ENCODE measurements at places on chromosomes 13 and 19. TPM values are rescaled to one million over a fixed set of nuclear protein-coding genes. Genes with fewer than 3 reads are reported as not detected.

- no peak overlapping the region for H3K27ac ChIP-seq
- H3K4me1 ChIP-seq: peaks cover 3% of the 10 kb centered on the region
- DNase-seq: no peak
- H3K4me3 ChIP-seq: no peak overlapping the region
- no peaks in the 10 kb centered on the region for H3K27me3 ChIP-seq
Observed at GRCh38 chr19:43664018-43664417, 6.0 kb downstream of the PLAUR start.

DNA sequence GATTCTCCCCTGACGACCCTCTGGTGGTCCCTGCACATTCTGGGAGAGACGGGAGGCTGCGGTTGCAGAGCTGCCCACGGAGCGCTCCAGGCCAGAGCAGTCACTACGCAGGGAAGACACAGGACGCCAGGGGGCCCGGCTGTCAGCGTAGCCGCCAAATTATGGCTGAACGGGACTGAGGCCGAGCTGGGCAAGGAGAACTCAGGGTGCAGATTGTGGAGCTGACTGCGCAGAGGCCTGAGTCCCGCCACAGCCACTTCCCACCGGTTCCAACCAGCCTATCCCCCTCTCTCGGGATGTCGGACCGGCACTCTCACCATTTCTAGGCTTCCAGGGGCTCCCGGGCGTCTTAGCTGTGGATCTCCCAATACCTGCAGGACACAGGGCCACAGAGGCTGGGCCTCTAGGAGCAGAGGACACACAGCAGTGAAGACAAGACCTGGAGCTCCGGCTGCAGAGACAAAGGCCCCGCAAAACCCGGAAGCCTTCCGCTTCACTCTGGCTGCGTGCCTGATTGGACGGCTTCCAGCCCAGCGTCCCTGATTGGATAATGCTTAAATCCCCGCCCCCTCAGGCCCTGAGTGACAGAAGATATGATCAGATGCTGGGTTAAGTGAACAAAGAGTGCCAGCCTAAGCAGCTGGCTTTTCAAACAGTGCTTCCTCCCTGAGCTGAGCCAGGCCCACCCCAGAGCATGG, at the start of gene ZNF737:
ZNF737 (minus strand) TSS at position 461 of the 698 bp plus-strand sequence; CDS start at position 320, 141 bp downstream.
- peak within 1 kb of the TSS; percentile 92 for H3K4me3 ChIP-seq
- DNase-seq: peak; percentile 98
- H3K36me3 ChIP-seq: peaks cover 39% of the 10 kb centered on the region
- no peaks in the 10 kb centered on the region for H3K4me1 ChIP-seq

DNA sequence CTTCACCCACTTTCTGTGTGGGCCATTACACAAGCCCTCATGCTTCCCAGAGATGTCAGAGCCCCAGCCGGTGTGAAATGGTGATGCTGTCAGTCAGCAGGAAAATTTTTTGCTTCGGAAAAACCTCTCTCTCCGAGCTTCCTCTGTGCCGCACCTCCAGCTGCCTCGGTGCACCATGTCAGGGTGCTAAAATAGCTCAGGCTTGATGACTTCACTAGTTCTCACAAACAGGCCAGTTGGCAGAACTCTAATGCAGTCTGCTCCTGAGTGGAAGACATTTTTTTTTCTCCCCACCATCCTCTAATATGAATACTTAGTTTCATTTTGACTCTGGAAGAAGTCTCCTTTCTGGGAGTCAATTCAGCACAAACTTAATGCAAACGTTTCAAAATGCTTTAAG, 71.3 kb downstream of the KLF12 start:
- H3K27me3 ChIP-seq: no peaks in the 10 kb centered on the region
- H3K4me3 ChIP-seq: no peak overlapping the region
- peak overlapping the region; percentile 1 for H3K27ac ChIP-seq
- H3K4me1 ChIP-seq: no peaks in the 10 kb centered on the region
- no peaks in the 10 kb centered on the region for H3K36me3 ChIP-seq

- no peaks in the 10 kb centered on the region for H3K36me3 ChIP-seq
- no peak overlapping the region for H3K4me3 ChIP-seq
- no peak overlapping the region for H3K27ac ChIP-seq
- no peaks in the 10 kb centered on the region for H3K4me1 ChIP-seq
- no peaks in the 10 kb centered on the region for H3K27me3 ChIP-seq
- no peak for DNase-seq
Observed at GRCh38 chr13:51623473-51623872, 39.2 kb downstream of the WDFY2 start.

DNA sequence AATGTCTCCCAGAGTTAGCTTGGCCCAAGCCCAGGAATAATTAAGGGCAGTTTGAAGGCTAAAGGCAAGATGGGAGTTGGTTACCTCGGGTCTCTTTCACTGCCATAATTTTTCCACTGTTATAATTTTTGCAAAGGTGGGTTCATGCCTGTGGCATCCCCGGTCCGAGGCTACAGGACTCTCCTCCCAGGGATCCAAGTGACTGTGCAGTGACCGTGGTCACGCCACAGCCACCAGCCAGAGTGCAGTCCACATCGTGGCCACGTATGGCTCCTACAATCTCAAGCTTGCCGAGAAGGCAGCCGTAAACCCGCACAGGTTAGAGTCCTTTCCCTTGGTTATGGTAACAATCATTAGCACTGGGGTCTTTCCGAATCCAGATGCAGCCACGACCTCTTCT, 36.8 kb downstream of the C13orf46 start:
- H3K27ac ChIP-seq: no peak overlapping the region
- H3K36me3 ChIP-seq: no peaks in the 10 kb centered on the region
- peaks cover 2% of the 10 kb centered on the region for H3K4me1 ChIP-seq
- DNase-seq: no peak

- peaks cover 44% of the 10 kb centered on the region for H3K36me3 ChIP-seq
- no peak overlapping the region for H3K4me3 ChIP-seq
- no peaks in the 10 kb centered on the region for H3K4me1 ChIP-seq
Observed at GRCh38 chr19:10907925-10908324, 20.5 kb downstream of the YIPF2 start.

DNA sequence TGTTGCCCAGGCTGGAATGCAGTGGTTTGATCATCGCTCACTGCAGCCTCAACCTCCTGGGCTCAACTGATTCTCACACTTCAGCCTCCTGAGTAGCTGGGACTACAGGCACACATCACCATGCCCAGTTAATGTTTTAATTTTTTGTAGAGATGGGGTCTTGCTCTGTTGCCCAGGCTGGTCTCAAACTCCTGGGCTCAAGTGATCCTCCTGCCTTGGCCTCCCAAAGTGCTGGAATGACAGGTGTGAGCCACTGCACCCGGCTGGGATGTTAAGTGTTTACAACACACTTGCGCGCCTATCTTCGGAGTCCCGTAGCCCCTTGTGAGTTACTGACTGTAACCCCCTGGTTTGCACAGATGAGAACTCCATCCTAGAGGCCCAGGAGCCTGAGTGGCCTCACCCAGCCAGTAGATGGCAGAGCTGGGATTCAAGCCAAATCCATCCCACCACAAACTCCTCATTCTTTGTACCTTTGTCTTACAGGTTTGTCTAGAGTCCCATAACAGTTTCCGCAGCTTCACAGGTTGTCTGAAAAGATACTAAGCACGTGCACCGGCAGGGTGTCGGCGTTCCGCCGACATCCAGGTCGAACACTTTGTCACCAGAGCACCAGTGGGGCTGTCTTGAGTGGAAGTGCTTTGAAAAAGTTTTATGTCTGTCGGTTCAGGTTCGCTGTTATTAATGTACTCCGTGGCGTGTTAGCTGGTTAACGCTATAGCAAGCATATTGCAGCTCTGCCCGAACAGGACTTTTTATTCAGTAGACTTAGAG, 14.7 kb downstream of the MAG start:
- no peaks in the 10 kb centered on the region for H3K27me3 ChIP-seq
- no peaks in the 10 kb centered on the region for H3K4me1 ChIP-seq
- no peak overlapping the region for H3K4me3 ChIP-seq
- no peaks in the 10 kb centered on the region for H3K36me3 ChIP-seq

DNA sequence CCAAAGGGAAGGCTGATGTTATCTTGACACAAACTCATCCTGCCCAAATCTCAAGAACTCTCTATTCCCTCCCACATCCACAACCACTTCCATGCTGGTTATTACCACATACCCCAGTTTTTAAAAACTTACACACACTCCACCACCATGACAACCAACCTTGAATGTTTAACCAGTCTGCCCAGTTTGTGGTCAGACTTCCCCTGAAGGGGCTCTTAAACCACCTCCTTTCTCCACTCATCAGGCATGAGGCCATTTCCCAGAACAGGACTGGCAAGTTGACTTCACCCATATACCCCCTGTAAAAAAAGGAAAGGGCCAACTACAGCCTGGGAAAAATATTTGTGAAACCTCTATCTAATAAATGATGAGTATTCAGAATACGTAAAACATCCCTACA, 12.4 kb upstream of the ZSCAN4 start:
- H3K4me3 ChIP-seq: no peak overlapping the region
- no peak overlapping the region for H3K27ac ChIP-seq
- H3K36me3 ChIP-seq: no peaks in the 10 kb centered on the region
- no peak for DNase-seq
- no peaks in the 10 kb centered on the region for H3K4me1 ChIP-seq

DNA sequence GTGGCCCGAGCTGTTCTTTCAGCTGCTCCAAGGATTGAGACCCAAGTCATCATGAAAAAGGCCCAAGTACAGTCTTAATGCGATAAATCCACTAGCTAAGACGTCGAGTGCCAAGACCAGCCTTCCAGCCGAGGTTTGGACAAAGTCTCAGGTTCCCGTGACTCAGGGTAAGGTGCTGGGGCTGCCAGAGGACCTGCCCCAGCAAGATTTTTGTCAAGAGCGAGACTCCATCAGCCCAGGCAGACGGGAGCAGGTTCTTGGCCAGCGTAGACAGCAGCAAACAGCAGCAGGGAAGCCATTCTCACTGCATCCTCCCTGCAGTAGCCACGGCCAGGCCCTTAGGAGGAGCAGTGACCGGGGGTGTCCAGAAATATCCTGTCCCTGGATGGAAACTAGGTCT, 3.4 kb downstream of the FEM1A start:
- no peaks in the 10 kb centered on the region for H3K27me3 ChIP-seq
- H3K4me3 ChIP-seq: peak overlapping the region; percentile 59
- DNase-seq: no peak
- H3K36me3 ChIP-seq: peaks cover 25% of the 10 kb centered on the region
- H3K27ac ChIP-seq: no peak overlapping the region

DNA sequence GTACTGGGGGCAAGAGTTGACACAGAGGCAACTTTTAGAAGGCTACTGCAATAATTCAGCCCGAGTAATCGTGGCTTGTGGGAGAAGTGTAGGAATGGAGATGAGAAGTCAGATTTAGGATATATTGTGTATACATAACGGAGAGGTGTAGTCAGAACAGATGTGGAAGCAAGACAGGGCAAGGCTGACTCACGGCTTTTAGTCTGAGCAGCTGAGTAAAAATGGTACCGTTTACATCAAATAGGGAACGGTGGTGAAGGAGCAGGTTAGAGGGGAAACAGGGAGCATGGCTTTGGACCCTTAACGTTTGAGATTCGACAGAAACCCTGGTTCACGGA, 796 bp upstream of the LSM14A start:
- no peaks in the 10 kb centered on the region for H3K27me3 ChIP-seq
- no peaks in the 10 kb centered on the region for H3K4me1 ChIP-seq
- peak overlapping the region; percentile 96 for H3K27ac ChIP-seq
- no peak for DNase-seq
- H3K36me3 ChIP-seq: peaks cover 18% of the 10 kb centered on the region

- H3K36me3 ChIP-seq: no peaks in the 10 kb centered on the region
- DNase-seq: no peak
- peaks cover 3% of the 10 kb centered on the region for H3K4me1 ChIP-seq
- H3K27ac ChIP-seq: no peak overlapping the region
- no peak overlapping the region for H3K4me3 ChIP-seq
Observed at GRCh38 chr13:71902676-71903075, 35.7 kb upstream of the DACH1 start.

GRCh38 chr19:29263305-29264135, 50.6 kb upstream of the UQCRFS1 start:
- H3K4me1 ChIP-seq: no peaks in the 10 kb centered on the region
- H3K36me3 ChIP-seq: no peaks in the 10 kb centered on the region
- no peak overlapping the region for H3K27ac ChIP-seq
- H3K27me3 ChIP-seq: no peaks in the 10 kb centered on the region

DNA sequence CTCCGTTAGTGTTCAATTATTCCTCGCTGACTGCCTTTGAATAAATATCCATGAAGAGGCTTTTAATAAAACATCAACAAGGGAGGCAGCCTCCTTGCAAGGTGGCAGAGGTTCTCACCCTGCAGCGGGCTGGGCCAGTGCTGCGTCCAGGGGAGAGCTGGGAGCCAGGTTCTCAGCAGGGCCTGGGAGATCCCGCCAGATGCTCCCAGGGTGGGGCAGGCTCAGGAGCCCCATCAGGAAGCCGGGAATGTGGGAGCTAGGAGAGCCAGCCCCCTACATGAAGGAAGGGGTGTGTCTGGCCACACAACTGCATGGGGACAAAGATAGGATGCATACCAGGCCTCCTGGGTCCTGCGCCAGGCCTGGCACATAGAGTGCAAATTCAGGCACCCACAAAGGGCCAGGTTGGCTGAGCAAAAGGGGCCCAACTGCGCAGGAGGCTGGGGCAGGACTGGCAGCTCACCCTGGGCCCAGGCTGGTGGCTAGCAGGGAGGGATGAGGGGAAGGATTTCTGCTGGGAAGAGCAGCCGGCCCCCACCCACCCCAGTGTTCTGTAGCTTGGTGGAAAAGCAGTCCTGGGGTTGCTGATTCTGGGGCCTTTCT, 22.8 kb downstream of the VSTM2B start:
- no peak overlapping the region for H3K4me3 ChIP-seq
- no peaks in the 10 kb centered on the region for H3K36me3 ChIP-seq

The CLIP3 gene
- total RNA-seq: 19.7 TPM

The C13orf42 gene
- 17.6 TPM for total RNA-seq

The NXNL1 gene
- not detected for total RNA-seq

The B3GNT3 gene
- 1.2 TPM for total RNA-seq

The ZNF418 gene
- 29.6 TPM for total RNA-seq

The IL11 gene
- 1.7 TPM for total RNA-seq

The CAMSAP3 gene
- 65.4 TPM for total RNA-seq
